ENCODE measurements at places on chromosomes 16 and 17. TPM values are rescaled to one million over a fixed set of nuclear protein-coding genes. Genes with fewer than 3 reads are reported as not detected.

DNA sequence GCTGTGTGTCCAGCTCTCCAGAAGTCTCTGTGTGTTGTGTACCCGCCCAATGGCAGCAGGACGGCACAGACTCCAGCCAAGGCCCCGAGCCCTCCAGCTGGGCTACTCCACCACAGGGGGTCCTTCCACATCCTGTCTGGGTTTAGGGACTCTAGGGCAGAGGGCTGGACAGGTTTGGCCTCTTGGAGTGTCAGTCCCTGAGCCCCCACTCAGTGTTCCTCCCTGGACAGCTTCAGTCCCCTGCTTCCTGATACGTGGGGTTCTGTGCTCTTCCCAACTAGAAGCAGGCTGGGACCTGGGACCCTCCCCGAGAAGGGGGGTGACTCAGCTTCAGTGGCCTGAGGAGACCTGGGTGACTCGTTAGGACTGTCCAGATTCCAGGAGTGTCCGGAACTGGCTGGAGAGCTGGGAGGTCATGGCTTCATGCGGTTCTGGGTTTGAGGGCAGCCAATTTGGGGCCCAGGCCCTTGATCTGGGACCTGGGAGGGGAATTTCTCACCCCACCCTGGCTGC lies 4.2 kb downstream of the CDK3 start:
- DNase-seq = no peak

DNA sequence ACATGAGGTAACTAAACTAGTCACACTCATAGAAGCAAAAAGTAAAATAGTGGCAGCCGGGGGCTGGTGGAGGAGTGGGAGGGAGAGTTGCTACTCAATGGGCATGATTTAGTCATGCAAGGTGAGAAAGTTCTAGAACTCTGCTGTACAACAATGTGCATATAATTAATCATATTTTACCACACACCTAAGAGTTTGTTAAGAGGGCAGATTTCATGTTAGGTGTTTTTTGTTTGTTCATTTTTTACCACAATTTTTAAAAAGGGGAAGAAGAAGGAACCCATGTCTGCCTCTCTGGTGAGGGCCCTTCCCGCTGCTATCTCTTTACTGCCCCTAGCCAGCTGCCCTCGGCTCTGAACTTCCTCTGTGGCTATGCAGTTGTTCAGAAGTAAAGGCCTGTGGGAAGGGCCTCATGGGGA lies 11.2 kb downstream of the CD300LB start:
- DNase-seq = no peak

DNA sequence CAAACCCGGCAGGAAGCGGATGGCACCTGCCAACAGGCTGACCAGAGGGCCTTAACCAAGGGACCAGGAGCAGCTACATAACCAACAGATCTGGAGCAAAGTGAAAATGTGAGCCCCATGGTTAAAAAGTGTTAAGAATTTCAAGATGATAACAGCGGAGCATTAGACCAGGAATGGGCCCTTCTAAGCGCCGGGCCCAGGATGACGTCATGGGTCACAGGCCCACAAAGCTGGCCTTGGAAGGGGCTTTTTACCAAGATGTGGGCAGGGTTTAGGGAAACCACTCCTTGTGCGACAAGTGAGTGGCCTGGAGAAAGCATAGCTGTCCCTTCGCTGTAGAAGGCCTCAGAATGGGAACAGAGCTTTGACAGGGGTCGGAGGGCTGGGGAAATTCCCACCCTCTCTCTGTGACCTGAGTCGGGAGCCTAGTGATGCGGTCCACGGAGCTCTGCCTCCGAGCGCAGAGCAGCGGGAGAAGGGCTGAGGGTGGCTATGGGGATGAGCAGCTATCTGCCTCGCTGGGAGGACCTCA lies 84.4 kb upstream of the RPL38 start:
- no peak for DNase-seq

DNA sequence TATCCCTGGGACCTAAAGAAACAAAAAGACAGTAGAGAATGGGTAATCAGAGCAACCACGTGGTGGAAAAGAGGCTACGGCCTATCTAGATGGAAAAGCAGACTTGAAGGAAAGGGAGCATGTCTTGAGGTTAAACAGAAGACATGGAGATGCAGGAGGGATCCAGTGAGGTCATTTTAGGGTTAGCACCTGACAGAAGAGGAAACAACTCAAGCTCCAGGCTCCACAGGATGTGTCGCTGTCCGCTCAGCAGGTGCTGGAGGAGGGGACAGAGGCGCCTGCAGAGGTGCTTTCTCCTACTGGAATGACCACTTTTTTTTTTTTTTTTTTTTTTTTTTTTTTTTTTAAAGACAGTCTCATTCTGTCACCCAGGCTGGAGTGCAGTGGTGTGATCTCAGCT lies 47.5 kb upstream of the CLEC3A start:
- no peak for DNase-seq

DNA sequence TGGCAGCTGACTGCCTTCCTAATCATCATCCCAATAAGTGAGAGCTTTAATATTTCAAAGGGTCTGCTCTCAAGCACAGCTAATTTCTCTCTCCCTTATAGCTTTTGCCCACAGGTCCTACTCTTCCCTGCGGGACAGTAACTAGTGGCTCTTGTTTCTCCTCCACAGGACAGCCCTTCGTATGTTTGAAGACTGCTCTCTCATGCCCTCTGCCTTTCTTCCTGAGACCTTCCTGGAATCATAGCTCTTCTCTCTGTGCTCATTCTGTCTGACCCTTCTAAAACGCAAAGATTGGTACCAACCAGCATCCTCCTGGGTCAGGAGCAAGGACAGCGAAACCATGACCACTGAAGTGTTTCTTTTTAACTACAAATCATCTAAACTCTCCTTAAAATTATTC lies 168.9 kb downstream of the GRIN2A start:
- no peak for DNase-seq

DNA sequence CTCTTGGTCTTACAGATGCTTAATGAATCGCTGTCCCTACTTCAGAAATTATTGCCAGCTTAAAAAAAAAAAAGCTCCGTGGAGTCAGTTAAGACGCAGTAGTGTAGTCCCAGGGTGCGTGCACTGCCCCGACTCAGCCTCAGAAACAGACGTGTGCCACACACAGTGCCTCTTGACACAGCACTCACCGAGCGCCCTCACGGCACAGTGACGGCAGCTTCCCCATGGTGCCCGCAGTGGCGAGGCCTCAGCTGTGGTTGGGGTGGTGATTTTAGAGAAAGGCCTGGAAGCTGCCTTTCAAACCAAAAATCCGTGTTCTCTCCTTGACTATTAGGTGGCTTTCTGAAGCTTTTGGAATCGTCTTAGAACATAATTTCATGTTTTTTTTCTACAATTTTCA lies 13.9 kb downstream of the TCF25 start:
- DNase-seq = no peak

GRCh38 chr17:40554646-40555295 lies 10.5 kb downstream of the CCR7 start:
- DNase-seq = no peak

GRCh38 chr17:44108440-44109311 lies 14.8 kb downstream of the HDAC5 start:
- no peak for DNase-seq

- DNase-seq = no peak
Observed at GRCh38 chr16:26717826-26718225, 348.9 kb upstream of the C16orf82 start.

- DNase-seq = no peak
Observed at GRCh38 chr16:78200623-78201096, 101.2 kb downstream of the WWOX start.

GRCh38 chr16:65731833-65732232 lies 610.0 kb upstream of the CDH11 start:
- DNase-seq = no peak

DNA sequence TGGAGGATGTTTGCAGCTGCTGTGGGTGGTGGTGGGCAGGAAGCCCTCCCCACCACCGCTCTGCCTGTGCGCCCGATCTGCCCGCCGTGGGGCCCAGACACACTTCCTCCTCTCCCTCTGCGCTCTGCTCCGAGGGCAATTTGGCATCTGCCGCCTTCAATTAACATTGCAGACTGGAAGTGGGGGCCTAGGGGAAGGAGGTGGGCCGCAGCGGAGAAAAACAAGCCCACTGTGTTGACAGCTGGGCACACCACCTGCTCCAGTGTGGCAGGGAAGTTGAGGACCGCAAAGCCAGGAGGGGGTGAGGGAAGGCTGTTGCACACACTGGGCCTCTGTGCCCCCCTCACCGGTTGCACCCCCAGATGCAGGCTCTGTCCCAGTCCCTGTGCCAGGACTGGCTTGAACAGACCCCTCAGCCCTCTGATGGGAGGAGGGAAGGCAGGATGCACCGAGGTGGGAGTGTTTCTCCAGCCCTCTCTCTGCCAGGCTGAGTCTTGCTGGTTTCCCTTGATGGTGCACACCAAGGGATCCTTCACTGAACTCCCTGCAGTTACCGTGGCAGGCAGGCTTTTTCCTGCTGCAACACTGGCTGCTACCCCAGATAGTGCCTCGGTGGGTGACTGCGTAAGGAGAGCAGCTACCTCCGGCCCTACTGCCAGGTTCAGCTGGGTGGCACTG lies 72.8 kb upstream of the MED9 start:
- DNase-seq = no peak

DNA sequence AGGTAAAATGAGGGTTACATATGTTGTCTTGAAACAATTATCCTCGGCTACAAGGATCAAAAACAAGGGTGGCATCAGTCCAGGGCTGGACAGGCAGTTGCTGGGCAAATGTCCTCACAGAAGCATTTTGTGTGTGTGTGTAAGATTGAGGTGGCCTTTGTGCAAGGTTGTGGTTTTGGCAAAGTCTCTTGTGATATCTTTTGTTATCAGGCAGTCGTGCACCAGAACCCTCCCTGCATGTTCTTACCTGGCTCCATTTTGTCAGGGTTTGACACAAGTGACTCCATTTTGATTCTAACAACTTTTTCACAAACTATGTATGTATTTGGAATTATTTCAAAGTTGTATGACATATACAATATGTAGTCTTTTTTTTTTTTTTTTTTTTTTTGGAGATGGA lies 20.0 kb downstream of the CHAD start:
- DNase-seq = no peak

- DNase-seq = no peak
Observed at GRCh38 chr17:72615627-72615991, 476.9 kb downstream of the SLC39A11 start.

DNA sequence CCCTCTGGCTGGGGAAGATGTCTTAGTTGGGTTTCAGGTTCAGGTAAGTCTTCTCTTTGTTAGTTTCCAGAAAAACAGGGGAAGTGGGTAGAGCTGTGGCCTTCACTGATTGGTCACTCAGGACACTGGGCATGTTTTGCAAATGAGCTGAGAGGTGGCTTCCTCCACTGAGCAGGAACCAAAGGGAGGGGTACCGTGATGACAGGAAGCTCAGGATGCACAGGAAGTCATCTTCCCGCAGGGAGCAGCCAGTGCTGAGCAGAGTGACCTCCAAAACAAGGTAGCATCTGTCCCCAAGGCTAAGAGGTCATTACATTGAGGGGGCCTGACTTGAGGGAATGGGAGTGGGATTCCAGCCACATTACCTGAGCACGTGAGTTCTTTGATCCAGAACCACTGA lies 5.6 kb downstream of the NT5C start:
- DNase-seq = no peak

GRCh38 chr17:79808763-79809529 lies 12.1 kb upstream of the CBX8 start:
- DNase-seq = no peak

DNA sequence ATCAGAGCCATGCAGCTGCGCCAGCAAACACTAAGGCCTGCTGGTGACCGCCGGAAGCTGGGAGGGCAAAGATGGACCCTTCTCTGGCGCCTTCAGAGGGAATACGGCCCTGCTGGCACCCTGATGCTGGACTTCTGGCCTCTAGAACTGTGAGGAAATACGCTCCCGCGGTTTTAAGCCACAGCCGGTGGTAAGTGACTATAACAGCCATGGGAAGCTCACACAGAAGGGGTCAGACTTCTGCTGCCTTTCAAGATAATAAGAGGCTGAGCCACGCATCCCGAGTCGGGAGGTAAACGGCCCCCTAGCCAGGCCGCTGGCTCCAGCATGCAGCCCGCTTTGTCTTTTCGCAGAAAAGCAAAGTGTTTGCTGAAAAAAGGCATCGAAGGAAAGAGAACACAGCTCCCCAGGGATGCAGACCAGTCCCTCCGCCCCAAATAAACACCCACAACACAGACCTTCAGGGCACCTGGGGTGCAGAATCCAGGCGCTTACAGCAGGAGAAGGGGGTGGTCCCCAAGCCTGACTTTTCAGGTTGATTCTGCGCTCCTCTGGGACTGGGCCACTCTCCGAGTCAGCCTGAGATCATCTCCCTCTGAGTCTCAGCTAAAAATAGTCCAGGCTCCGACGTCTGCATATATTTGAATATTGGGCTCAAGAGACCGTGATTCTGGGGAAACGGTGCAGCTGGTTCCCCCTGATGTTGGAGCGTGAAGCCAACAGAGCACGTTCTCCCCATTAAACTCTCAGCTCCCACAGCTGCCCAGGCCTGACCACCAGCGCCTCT lies 89.7 kb downstream of the MGAT5B start:
- no peak for DNase-seq

DNA sequence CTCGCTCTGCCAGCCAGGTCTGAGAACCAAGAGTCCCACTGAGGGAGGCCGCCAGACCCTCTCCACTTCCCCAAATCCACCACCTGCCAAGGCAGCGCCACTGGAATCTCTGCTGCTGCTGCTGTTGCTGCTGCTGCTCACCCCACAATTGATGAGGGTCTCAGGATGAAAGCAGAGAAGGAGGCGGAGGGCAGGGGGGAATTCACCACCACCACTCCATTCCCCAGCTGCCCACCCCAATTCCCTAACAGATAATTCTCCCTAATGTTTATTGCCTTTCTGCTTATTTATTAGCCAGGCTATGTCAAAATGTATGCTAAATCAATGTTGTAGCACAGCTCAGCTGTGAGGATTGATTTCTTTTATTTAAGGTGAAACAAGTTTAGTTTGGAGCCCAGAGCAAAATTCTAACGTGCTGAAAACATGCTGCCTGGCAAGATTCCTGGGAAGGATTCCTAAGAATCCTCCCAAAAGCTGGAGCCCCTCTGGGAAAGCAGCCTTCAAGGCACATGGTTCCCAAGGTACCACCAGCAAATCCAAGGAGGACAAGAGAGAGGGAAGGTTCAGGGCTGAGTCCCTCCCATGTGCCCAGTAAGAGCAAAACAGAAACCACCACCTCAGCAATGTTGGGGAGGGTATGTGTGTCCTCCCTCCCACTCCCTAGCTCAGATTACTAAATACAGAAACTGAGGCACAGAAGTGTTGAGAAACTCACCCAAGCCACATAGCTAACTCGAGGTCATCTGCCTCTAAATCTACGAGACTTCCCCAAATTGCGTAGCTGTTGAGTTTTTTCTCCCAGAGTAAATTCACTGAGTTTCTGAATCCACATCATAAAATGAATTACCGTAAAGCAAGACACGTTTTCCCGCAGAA lies 12.2 kb upstream of the CDH5 start:
- no peak for DNase-seq

DNA sequence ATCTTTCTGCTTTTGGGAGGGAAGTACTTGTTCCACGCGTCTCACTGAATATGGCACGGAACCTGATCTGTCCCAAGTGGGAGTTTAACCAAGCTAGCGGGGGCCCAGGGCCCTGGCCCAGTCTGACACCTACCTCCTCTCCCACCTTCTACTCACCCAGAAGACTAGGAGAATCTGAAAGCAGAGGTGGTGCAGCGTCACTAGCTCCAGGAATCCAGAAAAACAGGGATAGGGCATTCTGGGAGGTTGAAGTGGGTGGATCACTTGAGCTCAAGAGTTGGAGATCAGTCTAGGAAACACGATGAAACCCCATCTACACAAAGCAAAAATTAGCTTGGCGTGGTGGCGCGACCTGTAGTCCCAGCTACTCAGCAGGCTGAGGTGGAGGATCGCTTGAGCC lies 163.5 kb upstream of the ZNF267 start:
- DNase-seq = no peak

CYB5D1 gene
- 23.2 TPM for polyA plus RNA-seq

RAMP2 gene
- polyA plus RNA-seq = 110 TPM

NOXO1 gene
- polyA plus RNA-seq = 0.54 TPM

Measured in right renal pelvis (tissue), 4 donors.